Stimulated activated CD8-positive, alpha-beta memory T cell treated with anti-CD3 and anti-CD28 coated beads, Interleukin-7, amount 100 ng/mL, for 4 hours (primary cell): ENCODE measurements at places on chromosomes 2 and 18.

GRCh38 chr2:241608881-241609280, 28.1 kb downstream of the THAP4 start:
- DNase-seq = no peak

- no peak for DNase-seq
Observed at GRCh38 chr2:130894326-130894942, 57.7 kb downstream of the ARHGEF4 start.

DNA sequence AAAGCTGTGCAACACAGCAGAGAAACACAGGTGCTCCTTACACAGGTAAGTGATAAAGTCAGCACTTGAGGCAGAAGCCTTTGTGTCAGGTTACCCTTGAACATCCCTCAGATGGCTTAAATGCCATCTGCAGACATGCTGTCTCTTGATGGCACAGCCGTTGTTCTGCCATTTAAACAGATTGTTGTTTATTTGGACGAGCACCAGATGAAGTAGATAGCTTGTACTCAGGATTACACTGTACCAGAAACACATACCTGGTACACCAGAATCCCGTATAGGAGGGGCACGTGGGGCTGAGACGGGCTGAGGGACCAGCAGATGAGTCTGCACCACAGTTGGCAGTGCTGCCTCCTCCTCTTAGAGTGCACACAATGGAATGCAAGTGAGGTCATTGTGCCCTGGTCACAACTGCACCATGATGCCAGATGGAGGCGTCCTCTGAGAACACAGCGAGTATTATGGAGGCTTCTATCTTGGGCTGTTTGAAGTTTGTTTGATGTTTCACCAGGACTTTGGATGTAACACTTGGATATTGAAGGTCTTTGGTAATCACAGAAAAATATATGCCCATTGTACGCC, 143.0 kb downstream of the TANC1 start:
- DNase-seq = no peak

DNA sequence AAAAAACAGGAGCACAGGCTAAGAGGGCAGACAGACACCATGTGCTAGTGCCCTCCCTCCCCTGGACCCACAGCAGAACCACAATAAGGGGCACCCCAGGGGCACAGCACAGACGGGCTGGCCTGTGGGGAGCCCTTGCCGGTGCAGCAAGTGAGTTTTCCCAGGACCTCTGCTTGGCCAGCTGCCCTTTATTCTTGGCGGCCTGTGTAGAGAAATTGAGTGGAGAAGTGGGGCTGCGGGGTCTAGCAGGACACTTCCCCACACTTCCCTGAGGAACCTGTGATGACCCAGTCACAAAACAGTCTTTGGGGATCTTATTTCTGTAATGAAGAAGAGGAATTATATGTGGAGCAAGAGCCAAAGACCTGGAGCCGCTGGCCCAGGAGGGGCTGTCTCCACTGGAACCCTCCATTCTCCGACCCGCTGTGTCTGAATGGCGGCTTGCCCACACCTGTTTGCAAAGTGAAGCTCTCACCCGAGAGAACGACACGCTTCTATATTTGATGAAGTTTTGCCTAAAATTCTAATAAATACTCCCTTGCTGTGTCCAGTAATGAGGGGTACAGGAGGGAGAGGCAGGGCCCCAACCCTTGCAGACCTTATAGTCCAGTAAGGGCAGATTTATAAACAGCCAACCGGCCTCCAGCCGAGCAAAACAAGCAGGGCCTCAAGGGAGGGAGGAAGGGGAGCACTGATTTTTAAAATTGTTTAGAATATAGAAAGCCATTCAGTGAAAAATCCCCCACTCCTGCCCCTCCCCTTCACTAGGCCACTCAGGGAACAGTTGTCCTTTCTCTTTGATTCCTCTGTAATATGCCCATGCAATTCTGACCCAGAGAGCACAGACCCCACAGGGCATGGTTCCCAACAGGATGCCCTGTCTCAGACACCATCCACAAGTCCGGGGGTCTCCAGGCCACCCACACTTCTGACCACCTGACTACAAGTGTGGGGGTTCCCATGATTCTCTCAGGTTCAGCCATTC, 44.7 kb upstream of the SNED1 start:
- DNase-seq = no peak

GRCh38 chr2:54480025-54480424, 23.9 kb downstream of the SPTBN1 start:
- DNase-seq = no peak

- DNase-seq = no peak
Observed at GRCh38 chr2:159912580-159912979, 114.6 kb upstream of the CD302 start.

DNA sequence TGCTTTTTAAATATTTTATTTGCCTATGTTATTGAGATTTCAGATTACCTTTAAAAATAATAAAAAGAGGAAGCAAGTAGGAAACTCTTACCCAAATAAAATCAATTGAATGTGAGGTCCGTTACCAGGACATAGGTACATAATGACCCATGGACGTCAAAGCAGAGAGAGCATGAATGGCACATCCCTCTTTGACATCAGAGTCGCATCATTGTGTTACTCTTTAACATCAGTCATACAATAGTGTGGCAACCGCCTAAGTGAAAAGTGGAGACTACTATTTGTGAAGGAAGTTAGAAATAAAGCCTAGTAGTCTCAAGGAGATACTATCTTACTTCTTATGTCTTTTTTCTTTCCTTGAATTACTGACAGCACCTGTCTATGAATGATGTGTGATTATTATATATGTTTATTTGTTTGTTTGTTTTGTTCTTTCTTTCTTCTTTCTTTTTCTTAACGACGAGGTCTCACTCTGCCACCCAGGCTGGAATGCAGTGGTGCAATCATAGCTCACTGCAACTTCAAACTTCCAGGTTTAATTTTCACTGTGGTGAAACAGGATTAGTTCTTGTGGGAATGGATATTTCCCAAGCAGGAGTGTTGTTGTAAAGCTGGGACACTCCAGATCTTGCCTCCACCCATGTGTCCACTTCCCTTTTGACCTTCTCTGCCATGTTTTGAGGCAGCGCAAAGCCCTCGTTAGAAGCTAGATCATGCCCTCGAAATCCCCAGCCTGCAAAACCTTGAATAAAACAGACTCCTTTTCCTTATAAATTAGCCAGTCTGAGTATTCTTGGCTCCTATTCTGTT, 407.2 kb upstream of the NETO1 start:
- DNase-seq = no peak

- DNase-seq = no peak
Observed at GRCh38 chr2:216188956-216189355, 79.8 kb downstream of the XRCC5 start.

GRCh38 chr2:64466478-64467085, 12.6 kb downstream of the LGALSL start:
- no peak for DNase-seq

DNA sequence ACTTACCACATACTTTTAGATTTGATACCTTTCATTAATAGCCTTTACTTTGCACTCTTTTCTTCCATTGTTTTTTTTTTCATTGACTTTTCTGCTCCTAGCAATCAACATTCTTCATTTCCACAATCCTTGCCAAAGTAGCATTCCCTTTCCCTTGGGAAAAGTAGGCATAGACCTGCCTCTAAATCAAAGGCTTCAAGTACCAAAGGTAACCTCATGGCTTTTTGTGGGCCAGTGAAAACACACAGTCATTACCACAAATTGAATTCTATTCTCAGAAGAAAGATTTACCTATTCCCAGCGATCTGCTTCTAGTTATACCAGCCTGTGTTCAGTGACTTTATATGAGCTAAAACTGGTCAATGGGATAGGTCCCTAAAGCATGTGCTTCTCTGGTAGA, 109.2 kb downstream of the SOCS6 start:
- DNase-seq = no peak

GRCh38 chr18:13576598-13576997, 149.8 kb downstream of the FAM210A start:
- DNase-seq = no peak

- no peak for DNase-seq
Observed at GRCh38 chr2:129699781-129700573, 279.5 kb upstream of the RAB6C start.

GRCh38 chr18:74310411-74310810, 5.2 kb upstream of the C18orf63 start:
- no peak for DNase-seq

DNA sequence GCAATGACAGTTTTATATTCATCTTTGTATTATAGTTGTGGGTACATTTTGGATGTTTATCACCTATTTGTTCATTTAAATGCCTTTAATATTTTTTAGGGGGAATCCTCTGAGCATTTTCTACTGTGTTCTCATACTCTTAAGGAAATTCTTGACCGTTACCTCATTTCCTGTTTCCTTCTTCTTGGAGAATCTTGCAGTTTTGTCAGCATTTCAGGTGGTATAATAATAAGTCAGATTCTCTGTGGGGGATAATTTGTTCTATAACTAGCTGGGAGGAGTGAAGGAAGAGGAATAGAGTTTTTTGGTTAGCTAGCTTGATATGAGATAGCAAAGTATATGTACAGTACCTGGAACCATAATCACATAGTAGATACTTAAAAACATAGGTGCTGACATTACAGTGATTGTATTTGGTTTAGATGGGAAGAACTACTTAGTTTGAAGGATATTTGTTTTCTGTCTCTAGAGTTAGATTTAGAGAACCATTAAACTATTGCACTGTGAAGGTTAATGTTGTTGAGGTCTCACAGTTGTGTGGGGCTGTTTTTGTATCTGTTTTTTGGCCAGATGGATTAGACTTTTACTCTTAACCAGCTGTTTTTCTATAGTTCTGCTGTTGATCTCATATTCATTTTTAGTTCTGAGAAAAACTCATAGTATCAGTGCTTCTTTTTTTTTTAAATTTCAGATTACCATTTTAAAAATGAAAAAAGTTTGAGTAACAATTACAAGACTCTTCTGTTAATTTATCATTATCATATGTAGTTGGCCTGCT, 14.2 kb downstream of the MTX2 start:
- DNase-seq = no peak

- DNase-seq = no peak
Observed at GRCh38 chr2:102520009-102520408, 47.0 kb downstream of the SLC9A4 start.

- DNase-seq = no peak
Observed at GRCh38 chr2:128237081-128237534, 81.6 kb downstream of the HS6ST1 start.

GRCh38 chr2:1504311-1504750, 91.1 kb downstream of the TPO start:
- no peak for DNase-seq

DNA sequence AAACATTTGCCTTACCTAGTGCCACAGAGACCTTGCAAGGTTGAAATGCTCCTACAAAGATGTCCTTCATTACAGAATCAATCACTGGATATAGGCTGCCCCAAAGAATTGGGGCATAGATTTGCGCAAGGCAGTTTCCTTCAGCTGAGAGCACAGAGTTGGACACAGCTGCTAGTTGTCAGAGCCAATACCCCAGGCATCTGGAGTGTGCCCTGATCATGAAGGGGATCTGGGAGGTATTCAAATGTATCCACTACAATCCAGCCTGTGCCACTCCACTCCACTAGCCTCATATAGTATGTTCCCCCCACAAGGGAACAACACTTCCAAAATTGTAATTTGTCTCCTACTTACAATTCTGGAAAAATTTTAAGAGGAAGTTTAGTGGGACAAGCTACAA, 62.3 kb upstream of the ITPRID2 start:
- DNase-seq = no peak

- DNase-seq = no peak
Observed at GRCh38 chr2:46258937-46259776, 38.0 kb upstream of the EPAS1 start.

GRCh38 chr2:120986898-120987650, 251.4 kb downstream of the GLI2 start:
- no peak for DNase-seq

GRCh38 chr2:113173542-113174375, at the start of gene PSD4:
TSS of gene PSD4 (plus strand) at chr2:113173971. CDS start at chr2:113182457, 8,486 bp downstream.
- peak; percentile 79 for DNase-seq

GRCh38 chr2:60839126-60839813, 42.1 kb upstream of the REL start:
- DNase-seq = no peak

GRCh38 chr2:234060236-234060635, 9.7 kb downstream of the SPP2 start:
- no peak for DNase-seq

- no peak for DNase-seq
Observed at GRCh38 chr2:207734264-207734635, 22.8 kb downstream of the CCNYL1 start.

- DNase-seq = no peak
Observed at GRCh38 chr2:65456064-65456463, 23.7 kb upstream of the SPRED2 start.

- no peak for DNase-seq
Observed at GRCh38 chr2:40488101-40488601, 36.3 kb upstream of the SLC8A1 start.

DNA sequence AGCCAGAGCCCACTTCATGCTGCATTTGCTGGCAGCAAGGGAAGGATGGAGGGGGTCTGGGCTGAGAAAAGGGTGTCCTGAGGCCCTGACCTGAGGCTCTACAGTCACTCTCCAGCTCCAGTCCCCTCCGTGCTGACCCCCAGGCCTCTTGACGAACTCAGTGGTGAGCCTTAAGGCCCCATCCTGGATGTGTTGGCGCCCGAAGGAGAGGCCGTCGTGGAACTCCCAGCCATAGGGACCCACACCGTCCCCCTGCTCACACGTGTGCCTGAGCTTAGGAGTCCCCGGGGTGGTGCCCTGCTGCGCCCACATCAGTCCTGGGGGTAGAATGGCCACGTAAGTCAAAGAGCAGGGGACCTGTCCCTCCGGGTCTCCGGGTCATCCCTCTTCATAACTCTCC, 776 bp downstream of the MOGS start:
- DNase-seq = no peak

DNA sequence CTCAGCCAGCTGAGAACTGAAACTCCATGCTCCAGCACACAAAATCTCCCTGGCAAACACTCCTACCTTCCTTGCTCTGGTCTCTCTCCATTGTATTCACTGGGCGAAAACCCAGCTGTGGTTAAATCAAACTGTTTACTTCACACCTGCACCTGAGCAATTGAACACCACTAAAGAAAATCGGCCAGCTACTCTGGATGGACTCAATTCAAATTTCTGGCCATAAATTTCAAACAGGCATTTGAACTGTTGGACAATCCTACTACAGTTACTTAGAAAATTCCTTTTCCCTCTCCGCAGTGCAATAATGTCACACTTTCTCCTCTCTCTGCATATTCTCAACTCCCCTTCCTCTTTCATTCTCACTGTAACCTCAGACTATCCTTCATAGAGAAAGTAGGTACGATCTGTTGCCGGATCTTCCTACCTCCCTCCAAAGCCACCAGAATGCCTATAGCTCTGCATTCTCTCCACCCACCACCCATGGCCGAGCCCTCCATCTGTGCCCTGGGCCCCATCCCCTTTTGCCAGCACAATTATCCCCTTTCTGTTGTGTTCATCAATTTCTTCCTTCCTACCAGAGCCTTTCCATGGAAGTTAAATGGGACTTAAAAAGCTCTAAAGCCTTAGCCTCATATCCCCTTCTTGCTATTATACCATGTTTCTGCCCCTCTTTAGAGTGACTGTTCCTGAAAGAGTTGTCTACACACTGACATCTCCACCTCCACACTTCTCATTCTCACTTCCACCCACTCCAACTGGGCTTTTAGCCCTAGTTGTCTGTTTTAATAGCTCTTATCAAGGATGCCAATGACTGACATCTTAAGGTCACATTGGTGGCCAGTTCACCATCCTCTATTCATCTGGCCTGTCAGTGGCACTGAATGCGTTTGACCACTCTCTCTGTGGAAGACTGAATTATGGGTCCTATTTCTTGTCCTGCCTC, 127.5 kb upstream of the SLC1A4 start:
- DNase-seq = no peak

- DNase-seq = no peak
Observed at GRCh38 chr2:112004253-112004645, 50.8 kb upstream of the TMEM87B start.
